ENCODE measurements at places on chromosomes 16 and 17. TPM values are rescaled to one million over a fixed set of nuclear protein-coding genes. Genes with fewer than 3 reads are reported as not detected.

DNA sequence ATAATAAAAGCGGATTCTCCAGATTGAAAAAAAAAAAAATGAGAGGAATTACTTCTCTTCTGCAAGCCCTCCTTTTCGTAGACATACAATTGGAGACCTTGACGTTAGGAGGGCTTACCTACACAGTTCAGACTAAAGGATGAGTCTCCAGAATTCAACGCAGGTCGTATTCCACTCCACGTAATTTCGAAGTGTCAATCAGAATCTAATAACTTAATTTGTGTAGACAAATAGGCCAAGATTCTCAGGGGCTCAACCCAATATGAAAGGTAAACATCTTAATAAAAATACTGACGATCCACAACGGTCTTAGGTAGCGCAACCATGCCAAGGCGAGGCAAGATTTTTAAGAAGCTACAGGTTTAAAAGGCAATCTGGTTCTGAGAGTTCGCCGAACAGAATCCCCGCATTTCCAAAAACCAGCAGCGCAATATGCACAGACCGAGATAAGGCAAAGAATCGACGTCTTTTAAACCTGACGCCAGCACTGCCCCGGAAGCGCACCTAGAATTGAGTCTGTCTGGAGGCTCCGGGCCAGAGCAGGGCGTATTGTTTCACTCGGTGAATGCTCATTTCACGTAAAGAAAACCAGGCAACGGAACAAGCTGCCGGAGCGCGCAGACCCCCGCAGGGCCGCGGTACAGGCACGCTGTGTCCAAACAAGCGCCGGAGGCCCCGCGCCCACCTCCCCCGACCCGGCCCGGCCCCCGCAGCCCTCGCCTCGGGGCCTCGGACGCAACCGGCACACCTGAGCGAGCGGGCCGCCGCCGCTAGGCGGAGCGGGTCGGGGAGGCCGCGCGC lies 623 bp downstream of the MBTPS1 start:
- DNase-seq = no peak

- DNase-seq = no peak
Measured at GRCh38 chr16:57574086-57574485, 31.6 kb downstream of the ADGRG5 start.

The SLC5A10 gene
- polyA plus RNA-seq = 0.04 TPM

DNA sequence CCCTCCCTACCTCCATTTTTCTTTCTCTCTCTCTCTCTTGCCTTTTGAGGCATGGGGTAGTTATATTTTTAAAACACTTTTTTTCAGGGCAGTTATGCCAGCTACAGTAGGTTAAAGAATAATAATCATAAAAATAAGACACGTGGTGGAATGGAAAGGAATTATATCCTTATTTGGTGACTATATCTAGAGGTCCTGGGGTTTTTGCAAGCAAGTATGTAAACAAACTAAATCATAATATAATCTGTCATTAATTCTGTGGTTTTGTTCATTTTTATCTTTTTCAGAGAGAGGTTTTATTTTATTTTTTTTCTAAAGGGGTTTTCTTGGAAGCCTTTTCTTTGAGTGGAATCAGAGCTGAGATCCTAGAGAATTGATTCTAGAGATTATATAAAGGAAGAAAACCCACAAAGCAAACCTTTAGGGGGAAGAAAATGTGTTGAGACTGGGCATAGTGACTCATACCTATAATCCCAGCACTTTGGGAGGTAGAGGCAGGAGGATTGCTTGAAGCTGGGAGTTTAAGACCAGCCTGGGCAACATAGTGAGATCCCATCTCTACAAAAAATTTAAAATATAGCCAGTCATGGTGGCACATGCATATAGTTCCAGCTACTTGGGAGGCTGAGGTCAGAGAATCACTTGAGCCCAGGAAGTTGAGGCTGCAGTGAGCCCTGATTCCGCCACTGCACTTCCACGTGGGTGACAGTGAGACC lies 53.2 kb downstream of the NQO1 start:
- no peak for DNase-seq
